ENCODE measurements at places on chromosomes 5 and 9.

DNA sequence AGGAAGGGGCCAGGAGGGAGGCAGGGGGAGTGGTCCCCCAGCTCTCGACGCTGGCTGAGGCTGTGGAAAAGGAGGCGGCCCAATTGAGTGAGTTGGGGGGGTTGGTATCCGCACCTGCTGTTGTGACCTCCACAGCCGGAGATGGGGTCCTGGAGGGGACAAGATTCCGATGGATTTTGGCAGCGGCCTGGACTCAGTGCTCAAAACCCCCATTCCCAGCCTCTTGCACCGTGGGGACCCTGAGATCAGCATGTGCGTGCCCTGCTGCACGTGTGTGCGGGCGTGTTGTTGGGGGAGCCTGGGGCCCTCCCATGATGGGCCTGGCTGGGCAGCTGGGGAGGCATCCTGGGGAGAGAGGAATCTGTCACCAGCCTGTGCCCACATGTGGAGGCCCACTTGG, 15.0 kb downstream of the CNTFR start:
- DNase-seq, result no peak

GRCh38 chr9:70079417-70080037, 35.9 kb downstream of the MAMDC2 start:
- no peak for DNase-seq

GRCh38 chr9:76323490-76323889, 70.7 kb downstream of the RFK start:
- no peak for DNase-seq

DNA sequence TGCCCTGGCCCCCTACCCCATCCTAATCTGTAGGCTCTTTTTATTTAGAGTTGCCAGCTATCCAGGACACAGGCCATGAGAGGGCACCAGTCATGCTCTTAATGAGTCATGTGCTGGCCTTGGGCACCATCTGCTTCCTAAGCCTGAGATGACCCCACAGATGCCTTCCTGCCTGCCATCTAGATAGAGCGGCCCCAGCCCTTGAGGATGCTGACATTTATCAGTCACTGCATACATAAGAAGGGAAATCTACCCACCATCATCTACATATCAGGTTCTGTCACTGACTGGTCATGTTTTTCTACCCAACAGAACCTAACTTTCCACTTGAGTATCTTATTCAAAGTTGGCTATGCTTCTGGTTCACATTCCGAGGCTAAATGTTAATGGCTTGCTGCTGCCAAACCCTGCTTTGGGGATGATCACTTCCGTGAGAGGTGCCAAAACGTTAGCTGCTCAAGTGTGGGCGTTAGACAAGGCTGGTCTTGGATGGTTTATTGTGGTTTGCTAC, 49.9 kb upstream of the TTC23L start:
- no peak for DNase-seq

- DNase-seq, result no peak
Observed at GRCh38 chr9:83959061-83959460, 21.0 kb downstream of the HNRNPK start.

DNA sequence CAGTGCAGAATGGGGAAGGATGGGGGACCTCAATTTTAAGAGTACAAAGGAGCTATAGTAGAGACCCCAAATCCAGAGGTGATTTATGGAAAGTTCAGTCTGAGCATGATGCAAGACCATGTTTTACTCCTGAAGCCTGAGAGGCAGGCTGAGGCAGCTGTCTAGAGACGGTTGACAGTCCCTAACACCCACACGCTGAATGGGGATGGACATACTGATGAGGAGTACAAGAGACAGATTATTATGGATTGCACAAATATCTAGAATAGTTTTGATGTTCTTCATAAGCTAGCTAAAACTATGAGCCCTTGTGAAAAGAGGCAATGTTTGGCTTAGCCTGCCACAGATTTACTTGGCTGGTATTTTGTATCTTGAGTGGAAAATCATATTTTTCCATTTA, 64.5 kb downstream of the PRR16 start:
- no peak for DNase-seq

GRCh38 chr5:159814222-159814621, 102.1 kb upstream of the ADRA1B start:
- no peak for DNase-seq

GRCh38 chr5:154472871-154473580, 5.0 kb downstream of the HAND1 start:
- DNase-seq, result no peak

- DNase-seq, result no peak
Observed at GRCh38 chr5:75862872-75863271, 145.6 kb upstream of the POC5 start.

- DNase-seq, result no peak
Observed at GRCh38 chr5:136195971-136196820, 3.2 kb upstream of the SMIM32 start.

DNA sequence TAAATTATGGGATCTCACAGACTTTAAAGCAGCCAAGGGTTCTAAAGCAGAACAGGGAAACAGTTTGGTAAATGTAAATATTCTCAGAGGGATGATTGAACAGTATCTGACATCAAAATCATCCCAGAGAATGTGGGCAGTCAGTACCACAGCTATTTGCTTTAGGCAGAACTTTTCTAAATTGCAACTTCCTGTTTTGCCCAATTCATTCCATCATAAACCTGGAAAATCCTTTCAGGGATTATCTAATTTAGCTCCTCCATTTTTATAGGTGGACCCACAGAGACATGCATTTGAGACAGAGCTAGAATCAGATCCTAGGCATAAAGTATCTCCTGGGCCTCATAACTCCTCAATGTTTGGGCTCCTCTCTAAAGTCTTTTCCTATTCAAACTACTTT, 12.4 kb downstream of the NR6A1 start:
- DNase-seq, result no peak

- no peak for DNase-seq
Observed at GRCh38 chr9:125460883-125461635, 199.4 kb downstream of the GAPVD1 start.

DNA sequence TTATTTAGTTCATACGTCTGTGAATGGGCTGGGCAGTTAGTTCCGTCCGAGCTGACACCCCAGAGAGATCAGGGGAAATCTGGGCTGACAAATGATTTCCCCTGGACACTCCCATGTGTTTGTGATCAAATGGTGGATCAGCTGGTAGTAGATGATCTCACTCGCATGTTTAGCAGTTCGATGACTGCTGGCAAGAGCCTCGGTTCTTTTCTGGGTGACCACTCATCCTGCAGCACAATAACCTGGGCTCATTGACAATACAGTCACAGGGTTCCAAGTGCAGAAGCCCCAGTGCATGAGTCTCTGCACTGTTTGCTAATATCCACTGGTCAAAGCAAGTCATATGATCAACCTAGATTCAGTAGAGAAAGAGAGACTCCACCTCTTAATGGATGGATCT, 155.9 kb downstream of the NR2F1-AS1 start:
- DNase-seq, result no peak

DNA sequence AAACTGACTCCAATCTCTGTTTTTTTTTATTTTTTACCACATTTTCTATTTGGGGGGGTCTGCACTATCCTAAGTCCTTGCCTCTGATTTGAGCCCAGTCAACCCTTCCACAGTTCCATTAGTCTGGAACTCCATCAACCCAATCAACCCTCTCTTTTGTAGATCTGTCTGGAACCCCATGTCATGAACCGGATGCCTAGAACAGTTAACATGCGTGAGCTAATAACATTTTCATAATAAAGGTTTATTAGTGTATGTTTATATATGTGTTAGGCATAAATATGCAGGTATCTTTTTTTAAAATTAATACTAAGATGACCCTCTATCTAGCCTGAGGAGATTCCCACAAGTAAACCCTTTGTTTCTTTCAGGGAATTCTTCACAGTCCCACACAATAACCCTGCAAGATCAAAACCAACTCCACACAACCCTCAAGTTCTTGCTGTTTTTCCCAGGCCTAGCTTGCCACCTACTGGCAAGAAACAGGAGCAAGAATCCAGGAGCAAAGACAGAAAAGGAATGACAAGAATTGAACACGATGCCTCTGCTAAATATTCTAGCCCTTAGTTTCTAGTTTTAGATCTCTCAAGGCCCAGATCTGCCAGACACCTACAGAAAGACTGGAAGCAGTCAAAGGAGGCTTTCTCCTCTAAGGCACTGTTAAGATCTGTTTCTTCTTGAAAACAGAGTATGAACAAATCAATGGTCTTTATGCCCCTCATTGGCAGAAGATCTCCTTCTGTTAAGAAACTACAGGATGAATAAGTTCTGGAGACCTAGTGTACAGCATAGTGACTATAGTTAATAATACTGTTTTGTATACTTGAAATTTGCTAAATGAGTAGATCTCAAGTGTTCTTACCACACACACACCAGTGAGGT, 100.4 kb downstream of the TRIM36 start:
- no peak for DNase-seq

- DNase-seq, result no peak
Observed at GRCh38 chr5:31720004-31720403, 81.1 kb downstream of the PDZD2 start.

GRCh38 chr9:128555180-128555721, 2.9 kb downstream of the SPTAN1 start:
- DNase-seq, result no peak

DNA sequence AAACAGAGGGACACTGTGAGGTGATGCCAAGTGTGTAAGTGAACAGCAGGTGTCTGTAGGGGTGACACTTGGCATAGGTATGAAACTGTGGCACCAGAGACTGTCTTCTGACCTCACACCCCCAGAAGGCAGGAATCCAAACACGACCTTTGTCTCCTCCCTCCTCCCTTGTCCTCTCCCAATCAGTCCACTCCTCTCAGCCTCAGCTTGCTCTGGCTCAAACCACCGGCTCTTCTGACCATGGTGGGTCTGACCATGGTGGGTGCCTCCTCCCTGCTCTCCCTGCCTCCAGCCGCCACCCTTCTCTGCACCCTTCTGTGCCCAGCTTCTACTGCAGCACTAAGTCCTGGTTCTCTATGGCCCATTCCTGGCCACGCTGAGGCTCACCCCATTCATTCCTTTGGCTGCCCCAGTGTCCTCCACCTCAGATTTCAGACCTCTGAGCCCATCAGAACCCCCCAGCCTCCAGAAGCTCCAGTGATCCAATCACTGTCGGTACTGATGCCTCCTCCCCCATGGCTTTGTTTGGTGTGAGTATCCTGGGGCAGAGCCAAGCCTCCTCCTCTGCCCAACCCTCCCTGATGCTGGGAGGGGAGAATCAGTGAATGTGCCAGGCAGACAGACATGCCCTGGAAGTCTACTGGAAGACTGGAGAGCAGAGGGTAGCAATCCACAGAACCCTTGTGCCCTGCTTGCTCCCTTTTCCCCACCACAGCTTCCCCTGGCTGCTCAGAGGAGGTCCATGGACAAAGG, 1.7 kb upstream of the ARID3C start:
- no peak for DNase-seq

Data from cortex of kidney (tissue), 1 donor.